ENCODE measurements at places on chromosomes 4 and X.

GRCh38 chr4:53147197-53147596, 218.7 kb downstream of the SCFD2 start:
- DNase-seq: no peak

- peak; percentile 17 for DNase-seq
These were observed 30.6 kb downstream of the LONRF3 start for GRCh38 chrX:119004920-119005524.

- no peak for DNase-seq
These were observed 13.4 kb downstream of the TRPC3 start for GRCh38 chr4:121938282-121939092.

DNA sequence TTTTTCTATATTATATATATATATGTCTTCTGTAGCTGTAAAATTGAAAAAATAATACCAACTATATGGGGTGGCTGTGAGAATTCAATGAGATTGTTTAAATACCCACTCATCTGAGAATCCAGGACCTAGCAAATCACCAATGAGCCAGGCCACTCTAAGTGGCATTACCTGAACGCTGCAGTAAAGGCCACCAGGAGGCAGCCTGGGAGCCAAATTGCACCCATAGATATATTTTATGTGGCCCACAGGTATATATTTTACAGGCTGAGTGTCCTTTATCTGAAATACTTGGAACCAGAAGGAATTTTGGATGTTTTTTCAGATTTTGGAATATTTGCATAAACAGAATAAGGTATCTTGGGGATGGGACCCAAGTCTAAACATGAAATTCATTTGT, 58.2 kb upstream of the C4orf50 start:
- no peak for DNase-seq

DNA sequence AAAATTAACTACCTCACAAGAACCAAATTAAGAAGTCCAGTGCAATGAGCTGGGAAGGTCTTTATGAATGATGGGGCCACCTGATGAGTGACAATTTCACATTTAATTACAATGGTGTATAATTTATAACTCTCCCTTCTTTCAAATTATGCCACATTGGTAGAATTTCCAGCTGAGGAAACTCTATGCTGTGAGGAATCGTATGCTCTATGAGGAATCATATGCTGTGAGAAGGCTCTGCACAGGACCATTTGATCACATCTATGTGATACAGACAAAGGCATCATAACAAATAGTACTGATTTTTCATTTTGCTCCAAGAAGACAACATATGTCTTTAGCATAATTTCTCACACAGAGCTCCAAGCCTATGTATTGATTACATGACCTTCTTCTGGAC, 69.3 kb downstream of the PDHA2 start:
- DNase-seq: no peak

- DNase-seq: no peak
These were observed 907.1 kb downstream of the FAT4 start for GRCh38 chr4:126221717-126222340.

GRCh38 chr4:168076989-168077725, 15.2 kb upstream of the ANXA10 start:
- DNase-seq: no peak

- no peak for DNase-seq
These were observed 78.5 kb downstream of the APBB2 start for GRCh38 chr4:41135801-41136200.

DNA sequence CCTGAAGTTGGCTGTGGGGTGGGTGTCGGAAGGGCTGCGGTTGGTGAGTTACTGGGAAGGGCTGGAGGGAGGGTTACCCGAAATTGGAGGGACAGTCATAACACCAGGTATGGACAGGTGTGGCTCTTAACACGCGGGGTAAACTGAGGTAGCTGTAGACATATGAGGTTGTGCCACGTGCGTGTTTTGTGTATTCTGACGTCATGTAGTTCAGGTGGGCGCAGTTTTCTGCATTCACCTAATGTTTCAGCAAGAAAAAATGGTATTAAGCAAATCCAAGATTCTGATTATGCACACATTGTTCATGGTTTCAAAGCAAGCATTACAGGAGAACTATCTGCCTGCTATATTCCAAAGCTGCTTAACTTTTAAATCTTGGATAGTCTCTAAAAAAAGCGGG, 83.5 kb upstream of the GPM6B start:
- DNase-seq: no peak

- DNase-seq: no peak
These were observed 53.9 kb downstream of the FAT4 start for GRCh38 chr4:125368671-125369081.

DNA sequence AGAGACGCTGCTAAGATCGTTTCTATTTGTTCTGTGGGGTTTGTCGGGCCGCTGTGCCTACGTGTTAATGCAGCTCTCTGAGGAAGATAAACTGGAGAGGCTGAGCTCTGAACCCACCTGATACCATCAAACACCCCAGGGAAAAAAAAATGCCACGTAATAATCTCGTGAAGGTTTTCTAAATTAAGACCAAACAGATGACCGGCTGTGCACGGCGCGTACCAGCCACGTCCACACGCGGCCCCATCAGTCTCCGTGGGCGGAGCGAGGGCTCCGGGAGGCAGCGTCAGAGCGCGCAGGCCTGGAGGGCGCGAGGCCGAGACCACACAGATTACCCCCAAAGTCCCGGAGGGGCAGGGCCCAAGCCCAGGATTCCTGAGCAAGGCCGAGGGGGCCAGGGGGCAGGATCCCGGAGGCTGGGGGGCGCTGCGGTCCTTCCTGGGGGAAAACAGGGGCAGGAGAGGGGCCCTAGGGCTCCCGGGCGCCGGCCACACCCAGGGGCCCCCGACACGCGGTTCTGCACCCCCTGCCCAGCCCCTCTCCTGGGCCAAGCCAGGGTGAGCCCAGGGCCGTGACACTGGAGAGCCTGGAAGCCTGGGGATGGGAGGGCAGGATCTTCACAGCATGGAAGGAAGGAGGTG, 91.9 kb downstream of the FAM53A start:
- DNase-seq: no peak

DNA sequence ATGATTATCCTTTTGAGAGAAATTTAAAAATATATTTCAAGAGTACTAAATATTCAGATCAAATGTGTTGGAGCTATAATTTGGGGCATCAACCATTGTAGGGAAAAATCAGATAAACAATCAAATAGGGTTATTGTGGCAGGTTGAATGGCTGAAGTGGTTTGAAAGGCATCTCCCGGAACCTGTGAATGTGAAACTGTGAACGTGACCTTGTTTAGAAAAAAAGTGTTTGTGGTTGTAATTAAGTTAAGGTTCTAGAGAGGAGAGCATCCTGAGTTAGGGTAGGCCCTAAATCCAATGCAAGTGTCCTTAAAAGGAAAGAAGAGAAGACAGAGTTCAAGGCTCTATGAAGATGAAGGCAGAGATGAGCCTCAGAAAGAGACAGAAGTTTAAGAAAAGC, 37.4 kb downstream of the ADGRA3 start:
- no peak for DNase-seq

DNA sequence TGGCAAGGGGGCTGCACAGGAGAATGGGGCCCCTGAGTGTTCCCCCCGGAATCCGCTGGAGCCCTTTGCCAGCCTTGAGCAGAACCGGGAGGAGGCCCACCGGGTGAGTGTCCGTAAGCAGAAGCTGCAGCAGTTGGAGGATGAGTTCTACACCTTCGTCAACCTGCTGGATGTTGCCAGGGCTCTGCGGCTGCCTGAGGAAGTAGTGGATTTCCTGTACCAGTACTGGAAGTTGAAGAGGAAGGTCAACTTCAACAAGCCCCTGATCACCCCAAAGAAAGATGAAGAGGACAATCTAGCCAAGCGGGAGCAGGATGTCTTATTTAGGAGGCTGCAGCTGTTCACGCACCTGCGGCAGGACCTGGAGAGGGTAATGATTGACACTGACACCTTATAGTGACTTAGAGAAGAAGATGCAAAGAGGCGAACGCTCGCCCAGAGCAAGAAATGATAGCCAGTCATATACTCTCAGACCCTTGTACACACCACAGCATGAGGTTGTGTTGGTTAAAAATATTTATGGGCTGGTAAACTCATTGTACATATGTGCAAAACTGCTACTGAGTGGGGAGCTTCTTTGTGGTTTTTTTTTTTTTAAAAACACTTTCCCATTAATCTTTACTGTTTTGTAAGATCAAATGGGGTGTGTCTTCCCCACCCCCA, 52.5 kb downstream of the JADE1 start:
- DNase-seq: no peak

GRCh38 chrX:72461766-72462165, 110.9 kb downstream of the HDAC8 start:
- no peak for DNase-seq

DNA sequence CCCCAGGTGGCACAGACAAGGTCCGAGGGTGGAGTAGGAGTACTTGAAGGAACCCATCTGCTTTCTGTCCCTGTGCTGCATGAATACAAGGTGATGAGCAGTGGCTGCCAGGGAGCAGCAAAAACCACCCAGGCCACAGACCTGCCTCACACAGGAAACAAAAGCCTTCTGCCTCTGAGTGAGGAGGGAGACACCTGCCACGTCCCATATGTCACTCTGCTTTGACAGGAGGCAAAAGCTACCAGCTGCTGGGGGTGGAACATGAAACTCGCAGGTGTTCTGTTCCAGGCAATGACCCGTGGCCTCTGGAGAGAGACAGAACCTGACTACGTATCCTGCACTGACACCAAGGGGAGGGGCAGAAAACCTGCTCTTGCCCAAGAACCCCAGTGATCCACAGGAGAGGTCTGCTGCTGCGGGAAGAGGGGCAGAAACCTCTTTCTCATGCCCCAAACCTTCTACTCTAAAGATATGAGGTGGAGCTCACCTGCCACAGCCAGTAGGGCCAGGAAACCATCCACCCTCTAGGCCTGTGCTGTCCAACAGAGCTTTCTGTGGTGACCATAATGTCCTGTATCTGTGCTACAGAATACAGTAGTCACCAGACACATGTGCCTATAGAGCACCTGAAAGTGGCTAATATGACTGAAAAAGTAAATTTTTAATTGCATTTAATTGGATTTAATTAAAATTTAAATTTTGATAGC, 172.9 kb downstream of the PRDM5 start:
- DNase-seq: no peak

DNA sequence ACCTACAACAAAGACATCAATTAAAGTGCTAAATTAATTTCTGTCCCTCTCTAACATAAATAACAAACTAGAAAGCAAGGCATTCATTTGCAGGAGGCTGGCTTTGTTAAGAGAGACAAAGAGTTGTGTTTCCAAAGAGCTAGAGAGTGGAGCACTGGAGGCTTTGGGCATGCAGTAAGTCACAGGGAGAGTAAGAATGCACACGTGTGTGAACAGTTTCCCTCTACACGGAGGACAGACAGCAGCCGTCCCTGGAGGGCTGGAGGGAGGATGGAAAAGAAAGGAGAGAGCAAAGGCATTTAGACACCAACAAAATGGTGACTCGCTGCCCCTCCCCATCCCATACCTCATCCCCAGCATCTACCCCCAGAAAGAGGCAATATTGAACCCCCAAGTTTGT, 20.4 kb upstream of the DCHS2 start:
- no peak for DNase-seq

- DNase-seq: no peak
These were observed 70.9 kb upstream of the RXFP1 start for GRCh38 chr4:158450741-158451140.

DNA sequence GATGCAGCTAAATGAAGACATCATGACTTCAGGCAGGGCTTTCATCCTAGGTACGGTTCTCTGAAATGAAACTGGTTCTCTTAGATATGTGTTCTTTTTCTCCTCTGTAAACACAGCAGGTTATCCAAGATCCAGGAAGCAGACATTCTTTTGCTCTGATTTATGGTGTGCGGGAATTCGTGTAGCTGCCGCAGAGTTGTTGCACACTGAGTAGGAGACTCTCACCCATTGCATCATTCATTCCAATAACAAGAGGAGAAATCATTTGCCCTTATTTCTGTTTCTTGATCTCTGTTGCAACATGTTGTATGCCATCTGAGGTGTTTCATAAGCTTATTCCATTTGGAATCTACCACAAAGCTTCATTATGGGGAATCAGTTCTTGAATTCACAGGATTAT, 133.6 kb upstream of the VCX2 start:
- DNase-seq: no peak

GRCh38 chr4:138492176-138492575, 250.0 kb upstream of the SLC7A11 start:
- DNase-seq: no peak

GRCh38 chrX:10085223-10085622, 71.6 kb upstream of the CLCN4 start:
- DNase-seq: no peak

DNA sequence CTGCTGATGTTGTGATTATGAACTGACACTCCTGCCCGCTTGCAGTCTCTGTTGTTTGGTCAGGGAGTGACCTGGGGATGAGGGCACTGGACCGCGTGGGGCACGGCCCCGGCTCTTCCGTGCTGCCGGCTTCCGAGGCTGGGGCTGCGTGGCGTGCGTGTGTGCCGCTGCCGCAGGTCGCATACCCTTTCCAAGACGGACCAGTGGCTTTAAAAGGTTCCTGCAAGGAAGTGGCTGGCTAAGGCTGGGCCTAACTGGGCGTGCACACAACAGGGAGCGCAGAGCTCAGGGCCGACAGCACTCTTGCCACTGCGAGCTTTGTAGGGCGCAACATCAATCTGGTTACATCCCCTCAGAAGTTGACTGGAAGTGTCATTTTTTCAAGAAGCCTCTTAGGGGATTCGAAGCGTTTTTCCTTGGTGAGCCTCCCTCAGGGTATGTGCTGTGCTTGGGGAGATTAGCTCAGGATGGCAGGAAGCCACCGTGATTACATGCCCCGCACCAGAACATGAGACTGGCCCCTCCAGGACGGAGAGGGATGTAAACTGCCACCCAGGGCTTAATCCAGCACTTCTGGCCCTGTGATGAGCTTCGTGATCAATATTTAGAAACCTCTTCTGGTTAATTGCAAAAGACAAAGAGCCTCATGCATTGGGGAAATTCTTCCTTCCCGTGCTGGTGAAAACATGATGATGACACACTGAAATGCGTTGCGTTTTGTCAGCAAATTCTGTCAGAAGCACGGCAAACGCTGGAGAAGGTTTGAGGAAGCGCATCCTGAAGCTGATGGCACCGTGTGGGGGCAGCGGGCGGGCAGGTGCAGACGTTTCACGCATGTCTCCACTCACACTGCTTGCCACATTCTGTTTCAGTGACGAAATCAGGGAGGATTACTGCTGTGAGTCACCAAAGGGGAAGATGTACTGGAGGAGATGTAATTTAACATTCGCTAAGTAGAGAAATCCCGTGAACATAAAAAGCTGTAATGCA, 11.1 kb downstream of the MAEA start:
- no peak for DNase-seq

DNA sequence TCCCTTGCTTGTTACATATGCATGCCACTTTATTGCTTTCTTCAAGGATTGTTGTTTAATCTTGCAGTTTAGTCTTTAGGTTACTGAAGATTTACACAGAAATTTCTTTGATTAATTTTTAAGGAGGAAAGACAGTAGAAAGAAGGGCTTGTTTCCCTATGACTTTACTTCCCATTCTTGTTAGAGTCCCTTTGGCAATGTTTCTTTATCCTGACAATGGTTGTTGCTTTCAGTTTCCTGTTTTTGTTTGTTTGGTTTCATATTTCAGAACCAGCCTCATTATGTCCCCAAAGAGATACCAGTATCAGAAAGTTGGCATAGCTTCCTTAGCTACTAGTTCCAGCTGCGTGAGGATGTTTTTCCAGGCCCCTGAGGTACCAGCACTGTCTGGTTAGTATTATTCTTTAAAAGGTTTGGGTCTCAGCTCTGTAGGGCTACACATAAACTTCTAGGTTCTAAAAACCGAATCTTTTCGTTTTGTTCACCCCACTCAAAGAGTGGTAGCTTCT, 61.3 kb upstream of the UNC5C start:
- no peak for DNase-seq

All from effector memory CD4-positive, alpha-beta T cell (primary cell).